Upper lobe of left lung (tissue), 6 donors: ENCODE measurements at places on chromosomes 6 and 20.

DNA sequence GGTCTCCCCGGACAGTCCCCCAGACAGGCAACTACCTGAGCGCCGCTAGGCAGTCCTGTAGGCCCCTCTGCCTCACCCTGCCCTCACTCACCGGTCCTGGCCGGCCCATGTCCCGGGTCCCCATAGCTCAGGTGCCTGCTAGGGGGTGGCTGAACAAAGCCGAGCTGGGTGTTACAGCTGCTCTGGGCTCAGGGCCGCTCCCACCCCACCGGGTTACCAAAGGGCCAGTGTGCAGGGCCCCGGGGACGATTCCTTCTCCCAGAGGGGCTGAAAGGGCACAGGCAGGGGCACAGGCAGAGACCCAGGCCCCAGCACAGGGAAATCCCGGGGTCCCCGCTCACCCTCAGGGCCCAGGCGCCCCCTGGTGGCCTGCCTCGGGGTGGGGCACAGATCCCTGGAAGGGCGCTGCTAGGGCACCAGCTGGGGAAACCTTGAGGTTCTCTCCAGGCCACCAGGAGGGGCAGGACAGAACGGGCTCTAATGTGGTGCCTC, 118.4 kb downstream of the GRM4 start:
- peak; percentile 93 for DNase-seq

GRCh38 chr6:26230351-26230750, 134.6 kb upstream of the BTN3A2 start:
- DNase-seq, result no peak

- peak; percentile 44 for DNase-seq
Observed at GRCh38 chr6:107495196-107495643, 5.3 kb downstream of the SOBP start.

GRCh38 chr6:12022953-12023388, 10.9 kb downstream of the HIVEP1 start:
- no peak for DNase-seq

- DNase-seq, result no peak
Observed at GRCh38 chr6:150689900-150690590, 90.4 kb downstream of the PLEKHG1 start.

DNA sequence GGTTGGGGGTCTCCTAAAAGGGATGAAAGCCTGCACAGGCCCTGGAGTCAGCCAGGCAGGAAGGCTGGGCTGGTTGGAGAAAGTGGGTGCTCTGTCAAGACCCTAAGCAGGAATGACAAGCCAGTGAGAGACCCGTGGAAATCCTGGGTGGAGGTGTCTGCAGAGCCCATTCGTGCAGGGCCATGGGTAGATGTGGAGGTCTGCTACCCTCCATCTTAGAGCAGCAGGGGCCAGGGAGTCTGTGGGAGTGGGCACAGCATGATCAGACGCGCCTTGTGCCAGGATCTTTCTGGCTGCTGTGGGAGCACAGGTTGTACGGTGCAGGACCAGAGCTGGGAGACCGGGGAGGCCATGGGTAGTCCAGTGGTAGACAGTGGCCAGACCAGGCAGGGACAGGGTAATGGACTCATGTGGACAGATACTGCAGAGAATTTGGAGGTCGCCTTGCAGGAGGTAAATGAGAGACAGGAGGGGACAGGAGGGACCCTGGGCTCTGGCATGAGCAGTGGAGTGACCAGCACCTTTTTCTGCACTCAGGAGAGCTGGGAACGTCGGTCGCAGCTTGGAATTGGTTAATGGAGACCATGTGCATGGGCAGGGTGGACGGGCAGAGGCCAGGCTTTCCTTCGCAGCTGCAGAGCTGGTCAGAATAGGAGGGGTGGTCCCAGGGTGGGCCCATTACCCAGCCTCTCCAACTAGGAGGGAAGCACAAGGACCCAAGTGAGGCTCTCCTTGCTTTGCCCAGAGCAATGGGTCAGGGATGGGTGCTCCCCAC, 203.5 kb upstream of the PMEPA1 start:
- DNase-seq, result no peak
